ENCODE measurements at places on chromosomes 4 and X. TPM values are rescaled to one million over a fixed set of nuclear protein-coding genes. Genes with fewer than 3 reads are reported as not detected.

Gene CPZ
- total RNA-seq, result not detected

Gene CYLC1
- total RNA-seq, result not detected

Gene EDA
- total RNA-seq, result 0.65 TPM

Gene PAGE1
- total RNA-seq, result not detected

Gene ADH7
- not detected for total RNA-seq

Gene CSAG1
- not detected for total RNA-seq

Gene C1GALT1C1
- total RNA-seq, result 42.7 TPM

Gene CT45A5
- not detected for total RNA-seq

Gene SPP1
- not detected for total RNA-seq

Gene VCX3A
- not detected for total RNA-seq

Gene RPS6KA6
- total RNA-seq, result 0.99 TPM

Gene SERTM2
- total RNA-seq, result not detected

Gene HGFAC
- total RNA-seq, result not detected

Gene AFF2
- total RNA-seq, result 0.22 TPM

Gene MFAP3L
- total RNA-seq, result 5.4 TPM

Gene HS3ST1
- total RNA-seq, result 1.3 TPM

Gene FAM114A1
- total RNA-seq, result 56.9 TPM

Gene TRAM1L1
- total RNA-seq, result 0.65 TPM

Gene RENBP
- 35.9 TPM for total RNA-seq

Gene FGF13
- total RNA-seq, result 46.0 TPM

Gene CISD2
- total RNA-seq, result 47.4 TPM

Gene RS1
- not detected for total RNA-seq

Gene PLAC8
- 0.22 TPM for total RNA-seq

Gene GABRB1
- total RNA-seq, result not detected

Gene DSPP
- total RNA-seq, result not detected

Gene SUPT20HL1
- not detected for total RNA-seq

Gene CYSLTR1
- total RNA-seq, result not detected

Gene F8
- 3.7 TPM for total RNA-seq

Gene MAGEA2
- not detected for total RNA-seq

Gene NSG1
- not detected for total RNA-seq

Gene CSN1S1
- not detected for total RNA-seq

Gene NAP1L2
- 2.0 TPM for total RNA-seq

Gene CT45A2
- not detected for total RNA-seq

Gene ACE2
- total RNA-seq, result not detected

Gene PNMA6F
- total RNA-seq, result not detected

Gene PPBP
- not detected for total RNA-seq

Gene STK26
- total RNA-seq, result under 0.01 TPM

Gene PHEX
- 0.87 TPM for total RNA-seq

Gene SSX5
- not detected for total RNA-seq

Gene DGAT2L6
- total RNA-seq, result not detected

Gene AMBN
- not detected for total RNA-seq

Gene L1CAM
- total RNA-seq, result under 0.01 TPM

Gene TLR3
- total RNA-seq, result 0.40 TPM

Gene ZFP92
- 0.22 TPM for total RNA-seq

Gene MOSPD2
- 6.9 TPM for total RNA-seq

Gene GABRQ
- total RNA-seq, result not detected

Gene NEXMIF
- not detected for total RNA-seq

Gene BCORL1
- 1.7 TPM for total RNA-seq

Gene BCLAF3
- total RNA-seq, result 2.2 TPM

Gene NAAA
- 28.6 TPM for total RNA-seq

Gene DCAF8L2
- total RNA-seq, result not detected

Gene POU3F4
- total RNA-seq, result not detected

Gene TCP11X2
- total RNA-seq, result not detected

Gene SHROOM3
- total RNA-seq, result under 0.01 TPM

Gene IL2RG
- total RNA-seq, result not detected

Gene GAK
- 42.1 TPM for total RNA-seq

Gene CACNA1F
- total RNA-seq, result not detected

All from lung microvascular endothelial cell (primary cell).